ENCODE measurements at places on chromosomes 1 and 21.
A peak's percentile ranks its signal among the peaks of the same experiment; 100 is the strongest.

DNA sequence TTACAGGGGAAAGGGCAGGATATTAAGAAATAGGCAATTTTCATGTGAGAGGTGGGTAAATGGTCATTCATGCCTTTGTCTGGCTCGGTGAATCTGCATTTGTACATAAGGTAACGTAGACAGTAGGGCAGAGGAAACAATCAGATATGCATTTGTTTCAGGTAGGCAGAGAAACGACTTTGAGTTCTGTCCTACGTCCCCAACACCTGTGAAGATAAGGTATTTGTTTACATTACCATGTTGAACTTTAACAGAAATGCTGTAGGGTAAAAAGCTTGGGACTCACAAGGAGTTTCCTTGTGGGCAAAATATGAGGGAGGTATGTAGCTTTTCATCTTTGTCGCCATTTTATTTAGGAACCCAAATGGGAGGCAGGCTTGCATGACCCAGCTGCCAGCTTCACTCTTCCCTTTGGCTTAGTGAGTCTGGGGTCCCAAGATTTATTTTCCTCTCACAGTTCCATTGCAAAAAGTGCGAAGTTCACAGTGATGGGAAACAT lies 31.4 kb downstream of the B3GALT5 start:
- no peak for DNase-seq

- DNase-seq: no peak
Measured at GRCh38 chr1:217360510-217360909, 270.4 kb downstream of the GPATCH2 start.

DNA sequence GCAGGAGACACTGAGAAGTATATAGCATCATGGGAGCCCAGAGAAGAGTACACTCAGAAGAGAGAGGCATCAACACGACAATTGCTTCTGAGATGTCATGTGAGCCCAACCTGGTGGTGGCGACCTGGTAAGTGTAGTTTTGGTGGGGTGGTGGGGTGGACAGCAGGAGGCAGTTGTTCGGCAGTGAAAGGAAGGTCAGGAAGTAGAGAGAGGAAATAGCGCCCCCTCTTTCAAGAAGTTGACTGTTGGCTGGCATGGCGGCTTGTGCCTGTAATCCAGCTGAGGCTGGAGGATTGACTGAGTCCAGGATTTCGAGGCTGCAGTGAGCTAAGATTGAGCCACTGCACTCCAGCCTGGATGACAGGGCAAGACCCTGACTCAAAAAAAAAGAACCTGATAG lies 12.6 kb downstream of the RSPO1 start:
- no peak for DNase-seq

DNA sequence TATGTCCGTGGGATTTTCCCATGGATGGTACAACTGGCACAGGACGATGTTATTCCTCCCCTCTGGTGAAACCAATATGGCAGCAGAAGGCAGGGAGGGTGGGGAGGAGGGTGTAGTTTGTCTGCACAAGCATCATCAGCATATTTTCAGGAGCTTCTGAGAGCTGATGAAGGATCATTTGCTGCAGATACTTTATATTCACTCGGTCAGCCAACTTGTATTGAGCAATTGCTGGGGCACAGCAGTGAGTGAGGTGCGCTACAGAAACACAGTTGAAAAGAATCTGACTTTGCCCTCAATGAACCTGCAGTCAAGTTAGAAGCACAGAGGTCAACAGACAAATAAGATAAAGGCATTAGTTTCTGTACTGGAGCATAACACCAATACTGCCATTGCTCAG lies 13.0 kb downstream of the PKP1 start:
- no peak for DNase-seq

GRCh38 chr1:57800376-57800775 lies 376.5 kb upstream of the DAB1 start:
- no peak for DNase-seq

DNA sequence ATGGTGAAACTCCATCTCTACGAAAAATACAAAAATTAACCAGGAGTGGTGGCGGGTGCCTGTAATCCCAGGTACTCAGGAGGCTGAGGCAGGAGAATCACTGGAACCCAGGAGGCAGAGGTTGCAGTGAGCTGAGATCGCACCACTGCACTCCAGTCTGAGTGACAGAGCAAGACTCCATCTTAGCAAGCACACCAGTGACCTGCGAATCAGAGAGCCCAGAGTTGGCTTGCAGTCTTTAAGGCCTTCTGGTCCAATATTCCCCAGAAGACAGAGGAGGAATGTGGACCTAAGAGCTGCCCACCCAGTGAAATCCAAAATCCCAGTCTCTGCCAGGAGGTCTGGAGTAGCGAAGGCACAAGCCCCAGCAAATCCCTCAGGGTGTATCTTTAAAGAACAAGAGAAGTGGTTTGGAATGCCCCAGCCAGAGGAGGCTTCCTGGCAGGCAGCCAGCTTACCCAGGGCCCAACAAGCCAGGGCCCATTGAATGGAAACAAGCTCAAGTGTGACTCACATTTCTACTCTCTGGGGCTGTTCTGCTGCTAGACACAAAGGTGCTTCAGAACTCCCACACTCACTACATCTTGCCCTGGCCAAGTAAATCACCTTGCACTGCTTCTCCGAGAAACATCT lies 23.9 kb downstream of the GPR161 start:
- no peak for DNase-seq

DNA sequence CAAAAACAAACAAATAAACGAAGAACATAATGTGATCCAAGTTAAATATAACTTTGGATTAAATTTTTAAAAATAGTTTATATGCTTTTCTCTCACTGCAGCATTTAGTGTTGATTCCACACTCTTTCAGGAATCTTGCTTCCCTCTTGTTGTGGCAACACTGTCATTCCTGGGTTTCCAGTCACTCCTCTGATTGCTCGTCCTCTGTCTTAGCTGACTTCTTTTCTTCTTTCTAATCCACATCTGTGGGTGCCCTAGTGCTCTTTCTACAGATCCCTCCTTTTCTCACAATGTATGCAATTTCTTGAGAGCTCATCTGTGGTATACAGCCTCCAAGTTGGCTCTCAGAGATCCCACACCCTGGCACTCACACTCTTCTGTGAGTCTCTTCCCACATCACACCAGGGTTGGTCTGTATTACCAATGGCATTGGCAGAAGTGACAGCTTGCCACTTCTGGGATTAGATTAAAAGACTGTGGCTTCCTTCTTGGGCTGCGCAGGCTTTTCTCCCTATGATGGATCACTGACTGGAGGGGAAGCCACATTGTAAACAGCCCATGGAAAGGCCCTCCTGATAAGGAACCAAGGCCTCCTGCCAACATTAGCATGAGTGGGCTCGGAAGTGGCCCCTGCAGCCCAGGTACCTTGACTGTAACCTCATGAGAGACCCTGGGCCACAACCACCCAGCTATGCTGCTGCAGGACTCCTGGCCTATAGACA lies 11.5 kb upstream of the MYOC start:
- no peak for DNase-seq

- no peak for DNase-seq
Measured at GRCh38 chr1:32962248-32962896, 2.2 kb downstream of the RNF19B start.

- DNase-seq: peak; percentile 12
Measured at GRCh38 chr1:228555074-228555994, 68.2 kb downstream of the RNF187 start.

GRCh38 chr1:167860231-167860923 lies 53.6 kb downstream of the ADCY10 start:
- DNase-seq: no peak

DNA sequence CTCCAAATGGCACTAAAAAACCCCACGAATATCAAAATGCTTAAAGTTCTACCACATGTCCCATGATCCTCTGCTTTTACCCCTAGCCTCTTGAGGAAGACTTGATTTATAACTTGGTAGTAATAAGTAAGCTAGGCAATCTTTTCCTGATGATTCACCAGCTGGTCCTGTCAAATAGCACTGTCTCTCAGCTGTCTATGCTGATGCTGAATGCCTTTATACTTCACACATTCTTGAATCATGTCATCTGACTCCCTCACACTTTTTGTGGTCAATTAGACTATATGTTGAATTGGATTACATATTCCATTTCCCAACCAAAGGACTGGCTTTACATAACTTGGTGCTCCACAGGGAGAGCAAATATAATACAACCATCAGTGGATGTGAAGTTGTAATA lies 16.6 kb downstream of the C21orf91 start:
- DNase-seq: no peak

DNA sequence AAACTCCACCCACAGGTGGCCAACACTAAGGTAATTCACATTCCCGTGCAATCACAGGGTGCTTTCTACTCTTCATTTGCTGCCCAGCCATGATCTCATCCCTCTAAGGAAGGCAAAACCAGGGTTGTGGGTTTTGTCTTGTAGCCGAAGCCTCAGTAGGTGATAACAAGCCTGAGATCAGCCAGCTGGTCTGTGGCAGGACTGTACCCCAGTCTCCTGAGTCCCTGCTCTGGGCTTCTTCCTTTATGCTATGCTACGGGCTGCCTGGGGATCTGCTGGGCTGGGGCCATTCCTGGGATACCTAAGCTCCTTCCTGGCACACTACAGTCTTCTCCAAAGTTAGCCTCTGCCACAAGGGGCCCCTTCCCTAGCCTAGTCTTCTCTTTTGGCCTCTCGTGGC lies 9.8 kb downstream of the PPFIA4 start:
- DNase-seq: no peak

- DNase-seq: no peak
Measured at GRCh38 chr1:51956528-51957509, 33.7 kb downstream of the RAB3B start.

- peak; percentile 2 for DNase-seq
Measured at GRCh38 chr21:21631961-21632360, 633.8 kb downstream of the NCAM2 start.

DNA sequence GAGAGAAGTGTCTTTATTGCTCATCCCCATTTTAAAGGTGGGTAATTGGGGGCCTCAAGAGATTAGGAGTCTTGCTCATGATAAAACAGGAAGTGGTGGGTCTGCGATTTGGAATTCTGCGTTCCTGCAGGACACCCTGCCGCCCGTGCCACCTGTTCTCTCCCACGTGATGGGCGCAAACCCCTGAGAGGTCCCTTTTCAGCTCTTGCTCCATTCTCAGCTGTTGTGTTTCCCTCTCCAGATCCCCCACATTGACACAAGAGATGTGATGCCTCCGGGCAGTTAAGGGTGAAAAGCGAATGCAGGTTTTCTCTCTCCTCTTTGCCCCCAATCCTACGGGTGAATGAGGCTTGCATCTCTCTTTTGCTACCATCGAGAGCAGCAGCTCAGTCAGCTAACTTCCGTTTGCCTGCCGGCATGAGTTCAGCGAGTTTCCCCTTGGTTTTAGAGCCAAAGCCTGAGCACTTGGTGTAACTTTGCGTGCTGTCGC lies 57.5 kb downstream of the KIF26B start:
- no peak for DNase-seq

DNA sequence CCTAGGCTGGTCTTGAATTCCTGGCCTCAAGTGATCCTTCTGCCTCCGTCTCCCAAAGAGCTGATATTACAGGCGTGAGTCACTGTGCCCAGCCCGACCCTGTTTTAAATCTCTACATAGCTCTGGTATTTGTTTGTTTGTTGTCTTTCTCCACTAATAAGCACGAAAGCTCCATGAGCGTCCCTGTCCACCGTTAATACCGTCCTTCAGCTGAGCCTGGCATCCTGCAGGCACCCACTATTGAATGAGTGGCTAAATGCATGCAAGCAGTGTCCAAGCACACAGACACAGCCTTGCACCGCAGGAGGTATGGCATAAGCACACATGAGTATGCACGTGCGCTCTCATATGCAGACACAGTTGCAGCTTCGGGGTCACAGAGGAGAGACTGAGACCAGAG lies 4.5 kb upstream of the COL16A1 start:
- no peak for DNase-seq

DNA sequence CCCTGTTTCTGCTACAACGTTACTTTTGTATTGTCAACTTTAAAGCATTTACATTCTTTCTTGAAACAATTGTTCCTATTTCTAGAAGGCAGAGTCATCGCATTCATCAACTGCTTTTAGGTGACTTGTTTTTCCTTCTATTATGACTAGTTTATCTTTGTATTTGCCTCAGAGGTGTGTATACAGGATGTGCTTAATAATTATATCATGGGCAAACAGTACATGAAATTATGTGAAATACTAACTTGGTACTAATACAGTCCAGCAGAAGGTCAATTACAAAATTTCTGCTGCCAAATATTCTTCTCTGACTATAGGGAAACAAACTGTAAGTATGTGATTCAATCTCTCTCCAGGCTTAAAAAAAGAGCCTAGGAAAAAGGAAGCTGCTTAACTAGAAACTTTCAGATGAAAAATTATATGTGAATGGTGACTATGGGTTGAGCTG lies 101.6 kb downstream of the C4BPA start:
- DNase-seq: no peak

GRCh38 chr1:154779551-154780189 lies 90.4 kb downstream of the KCNN3 start:
- no peak for DNase-seq

DNA sequence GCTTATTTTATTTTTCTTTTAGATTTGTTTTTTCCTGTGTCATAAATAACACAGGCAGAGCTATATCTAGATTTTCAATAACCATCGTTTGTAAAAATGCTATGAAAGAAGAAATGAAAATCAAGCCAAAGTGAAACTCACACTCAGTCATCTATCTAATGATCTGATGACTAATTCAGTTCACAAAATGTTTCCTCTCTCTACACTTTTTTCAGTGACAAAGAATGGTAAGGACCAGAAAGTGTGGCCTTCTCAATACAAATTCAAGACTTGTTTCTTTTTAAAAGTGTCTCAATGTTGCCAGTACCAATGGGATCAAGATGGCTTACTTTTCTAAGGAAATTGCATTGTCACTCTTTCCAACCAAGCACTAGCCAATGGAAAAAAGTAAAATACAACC lies 282.8 kb upstream of the PKN2 start:
- DNase-seq: no peak

Measured in left colon (tissue), 2 donors.